ENCODE measurements at places on chromosomes 5 and 9. TPM values are rescaled to one million over a fixed set of nuclear protein-coding genes. Genes with fewer than 3 reads are reported as not detected.

DNA sequence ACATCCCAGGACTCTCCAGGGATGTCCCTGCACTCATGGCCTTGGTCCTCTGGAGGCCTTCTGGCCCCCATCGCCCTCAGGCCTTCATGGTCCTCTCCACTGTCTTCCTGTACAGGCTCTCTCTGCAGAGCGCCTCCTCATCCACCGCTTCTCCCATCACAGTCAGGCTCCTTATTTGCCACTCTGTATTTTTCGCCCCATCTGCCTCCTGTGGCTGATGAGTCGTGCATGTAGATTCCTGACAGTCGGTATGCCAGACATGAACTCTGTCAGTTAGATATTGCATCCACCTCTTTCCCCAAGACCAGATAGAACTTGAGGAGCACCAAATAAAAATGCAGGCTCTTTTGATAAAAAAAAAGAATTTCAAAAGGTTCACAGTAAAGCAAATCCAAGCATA is 362.8 kb downstream of the IRX1 start:
- DNase-seq: no peak

DNA sequence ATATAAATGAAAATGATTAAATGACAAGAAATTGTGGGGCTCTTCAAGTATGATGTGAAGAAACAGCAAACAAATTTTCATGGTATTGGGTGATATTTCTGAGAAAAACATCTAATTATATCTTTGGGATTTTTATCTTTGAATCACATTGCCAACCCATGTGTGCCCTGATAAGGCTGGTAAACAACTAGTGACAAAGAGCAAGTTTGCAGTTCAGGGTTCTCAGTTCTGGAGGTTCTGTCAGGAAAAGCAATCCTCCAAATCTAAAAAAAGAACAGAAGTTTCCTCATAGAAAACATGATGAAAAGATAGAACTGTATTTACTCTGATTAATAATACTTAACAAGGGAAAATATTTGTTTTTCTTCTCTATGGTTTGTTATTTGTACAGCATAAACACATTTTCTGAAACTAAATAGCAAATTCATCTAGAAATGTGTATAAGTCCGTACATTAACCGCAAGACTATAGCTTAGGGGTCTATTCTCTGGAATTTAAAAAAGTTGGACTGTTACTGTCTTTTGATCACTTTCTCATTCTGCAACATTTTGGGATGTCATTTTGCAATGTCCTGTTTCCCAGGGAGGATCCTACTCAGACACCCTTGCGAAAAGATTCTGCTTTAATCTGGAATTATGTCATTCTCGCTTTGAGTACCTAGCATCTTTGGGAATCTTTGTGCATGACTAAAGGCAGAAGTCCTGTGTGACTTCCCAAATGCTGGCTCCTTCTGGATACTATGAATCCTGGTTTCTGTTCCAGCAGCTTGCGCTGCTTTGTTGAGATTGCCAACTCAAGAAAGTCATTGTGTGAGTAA is 308.5 kb downstream of the ADGRV1 start:
- no peak for DNase-seq

- no peak for DNase-seq
Observed at GRCh38 chr9:92187390-92187789, 72.2 kb upstream of the SPTLC1 start.

DNA sequence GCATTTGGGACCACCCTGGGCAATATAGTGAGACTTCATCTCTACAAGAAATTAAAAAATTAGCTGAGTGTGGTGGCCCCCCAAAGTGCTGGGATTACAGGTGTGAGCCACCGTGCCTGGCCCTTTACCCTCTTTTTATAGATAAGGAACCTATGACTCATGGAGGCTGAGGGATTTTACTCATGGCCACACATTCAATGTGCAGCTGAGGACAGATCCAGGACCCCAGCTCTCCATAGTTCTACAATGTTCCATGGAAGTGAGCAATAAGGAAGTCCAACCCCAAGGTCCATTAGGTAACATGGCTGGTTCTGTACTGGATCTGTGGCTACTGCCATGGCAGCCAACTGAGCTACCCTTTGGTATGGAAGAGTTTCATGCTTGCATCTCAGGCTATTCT is 25.3 kb upstream of the PDZD2 start:
- DNase-seq: no peak

DNA sequence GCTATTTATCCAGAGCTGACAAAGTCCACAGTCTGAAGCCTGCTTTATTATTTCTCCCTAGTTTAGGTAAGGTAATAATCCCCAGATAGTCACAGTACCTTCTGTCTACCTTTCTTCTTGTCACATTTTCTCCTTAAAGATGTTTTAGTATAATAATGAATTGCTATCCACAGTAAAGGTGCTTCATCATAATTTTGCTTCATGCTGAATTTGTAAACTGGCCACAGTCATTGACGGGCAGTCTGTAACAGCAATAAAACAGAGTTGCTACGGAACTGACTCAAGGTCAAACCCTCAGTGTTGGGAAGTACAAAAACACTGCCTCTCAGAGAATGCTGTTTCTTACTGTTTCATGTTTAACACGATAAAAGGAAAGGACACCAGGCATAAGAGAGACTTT is 195.7 kb downstream of the ZNF608 start:
- no peak for DNase-seq

DNA sequence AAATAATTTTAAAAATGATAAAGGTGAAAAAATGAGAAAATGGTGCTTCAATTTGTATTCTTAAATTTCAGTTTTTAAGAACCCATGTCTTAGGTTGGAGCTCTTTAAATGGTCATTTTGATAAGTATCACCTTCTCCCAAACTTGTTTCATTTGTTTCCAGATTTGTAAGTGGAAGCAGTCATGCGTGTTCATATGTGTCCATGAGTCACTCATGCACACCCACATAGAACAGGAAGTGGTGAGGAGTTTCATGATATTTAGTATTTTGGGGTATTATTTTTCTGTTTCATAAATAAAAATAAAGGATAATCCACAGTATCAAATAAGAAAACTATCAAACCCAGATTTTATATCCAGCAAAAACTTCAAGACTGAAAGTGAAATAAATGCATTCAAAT is 570.4 kb upstream of the ST8SIA4 start:
- DNase-seq: no peak

- no peak for DNase-seq
Observed at GRCh38 chr5:98827161-98827560, 53.7 kb downstream of the RGMB start.

DNA sequence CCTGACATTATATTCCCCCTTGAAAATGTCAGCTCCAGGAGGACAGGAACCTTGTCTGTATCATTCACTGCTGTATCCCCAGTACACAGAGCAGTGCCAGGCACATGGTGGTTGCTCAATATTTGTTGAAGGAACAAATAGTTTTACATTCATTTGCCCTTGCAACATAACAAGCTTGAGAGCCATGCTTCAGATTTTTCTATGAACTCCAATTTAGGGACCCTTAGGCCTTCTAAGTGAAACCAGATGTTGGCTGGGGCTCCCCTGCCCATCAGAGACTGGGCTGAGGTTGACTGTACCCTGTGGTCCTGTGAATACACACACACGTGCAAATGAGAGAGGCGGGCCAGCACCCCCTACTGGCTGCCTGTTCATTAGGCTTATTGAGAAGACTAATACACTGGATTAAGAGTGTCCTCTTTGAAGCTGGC is 214.9 kb upstream of the WWC1 start:
- no peak for DNase-seq

DNA sequence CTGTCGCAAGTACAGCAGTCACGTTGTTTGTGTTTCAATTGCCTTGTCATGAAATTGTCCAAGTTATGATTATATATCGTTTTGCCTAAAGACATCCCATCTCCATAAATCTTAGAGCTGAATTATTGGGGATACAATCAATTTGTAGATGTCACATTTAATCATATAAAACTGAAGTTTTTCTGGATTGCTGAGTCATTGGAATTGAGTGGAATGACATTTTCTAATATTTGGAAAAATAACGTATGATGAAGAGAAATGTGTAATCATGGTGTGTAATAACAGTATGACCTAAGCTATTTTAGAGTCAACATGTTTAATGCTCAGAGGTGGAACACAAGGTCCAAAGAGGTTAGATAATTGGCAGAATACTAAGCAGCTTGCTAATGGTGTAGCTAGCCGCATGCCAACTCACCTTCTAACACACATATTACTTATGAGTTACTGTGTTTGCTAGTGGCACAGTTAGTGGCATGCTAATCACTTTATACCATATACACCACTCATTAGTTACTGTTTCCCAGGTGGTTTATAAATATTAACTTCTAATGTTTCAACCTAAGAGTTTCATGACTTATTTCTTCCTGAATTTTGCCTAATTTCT is 473.1 kb upstream of the GRAMD2B start:
- no peak for DNase-seq

- DNase-seq: no peak
Observed at GRCh38 chr9:87795178-87795577, 69.3 kb downstream of the CTSL start.

GRCh38 chr5:78280261-78280660 is 14.2 kb downstream of the AP3B1 start:
- DNase-seq: no peak

FAF2 gene
- total RNA-seq: 34.5 TPM

MAMDC4 gene
- 4.0 TPM for total RNA-seq

PFN3 gene
- total RNA-seq: not detected

PCDHGB7 gene
- 0.11 TPM for total RNA-seq

DIRAS2 gene
- total RNA-seq: not detected

HTR4 gene
- total RNA-seq: not detected

RANBP17 gene
- total RNA-seq: not detected

TAF11L6 gene
- total RNA-seq: not detected

STK32A gene
- not detected for total RNA-seq
